ENCODE measurements at places on chromosomes 1 and 21.

DNA sequence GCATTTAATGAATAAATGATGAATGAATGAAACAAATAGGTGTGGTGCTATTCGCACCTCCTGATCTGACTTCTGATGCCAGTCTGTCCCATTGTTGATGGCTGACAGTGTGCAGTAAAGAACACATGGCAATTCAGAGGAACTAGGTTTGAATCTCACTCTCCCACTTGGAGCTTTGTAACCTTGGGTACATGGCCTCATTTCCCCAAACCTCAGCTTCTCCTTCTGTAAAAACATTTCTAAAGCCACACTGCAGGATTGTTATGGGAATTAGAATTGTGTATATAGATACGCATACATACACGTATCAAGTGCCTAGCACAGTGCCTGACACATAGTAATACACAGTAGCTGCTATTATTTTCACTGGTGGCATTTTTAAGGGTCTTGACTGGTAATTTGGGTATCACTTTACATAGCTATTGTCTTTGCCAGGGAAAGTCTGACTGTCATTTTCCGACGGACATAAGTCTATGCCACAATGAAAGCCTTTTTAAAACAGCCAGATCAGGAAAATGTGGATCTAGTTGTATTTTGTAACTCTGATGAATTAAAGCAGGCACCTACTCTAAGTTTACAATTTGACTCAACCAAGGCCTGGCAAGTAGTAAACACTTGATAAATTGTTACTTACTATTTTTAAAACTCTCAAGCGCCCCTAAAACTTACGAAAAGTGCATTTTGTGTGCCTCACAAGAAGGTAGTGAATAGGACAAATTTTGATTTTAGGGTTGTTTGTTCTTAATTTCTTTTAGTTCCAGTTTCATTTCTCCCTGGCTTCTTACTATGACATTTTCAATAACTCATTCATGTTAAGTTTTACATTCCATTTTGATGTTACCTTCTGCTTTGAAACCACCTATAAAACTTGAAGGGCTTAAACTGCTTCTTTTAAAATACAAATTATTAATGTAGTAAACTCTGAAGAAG, 164.4 kb downstream of the SDCCAG8 start:
- no peak for DNase-seq

- no peak for DNase-seq
Measured at GRCh38 chr1:200949626-200950025, 54.9 kb downstream of the INAVA start.

DNA sequence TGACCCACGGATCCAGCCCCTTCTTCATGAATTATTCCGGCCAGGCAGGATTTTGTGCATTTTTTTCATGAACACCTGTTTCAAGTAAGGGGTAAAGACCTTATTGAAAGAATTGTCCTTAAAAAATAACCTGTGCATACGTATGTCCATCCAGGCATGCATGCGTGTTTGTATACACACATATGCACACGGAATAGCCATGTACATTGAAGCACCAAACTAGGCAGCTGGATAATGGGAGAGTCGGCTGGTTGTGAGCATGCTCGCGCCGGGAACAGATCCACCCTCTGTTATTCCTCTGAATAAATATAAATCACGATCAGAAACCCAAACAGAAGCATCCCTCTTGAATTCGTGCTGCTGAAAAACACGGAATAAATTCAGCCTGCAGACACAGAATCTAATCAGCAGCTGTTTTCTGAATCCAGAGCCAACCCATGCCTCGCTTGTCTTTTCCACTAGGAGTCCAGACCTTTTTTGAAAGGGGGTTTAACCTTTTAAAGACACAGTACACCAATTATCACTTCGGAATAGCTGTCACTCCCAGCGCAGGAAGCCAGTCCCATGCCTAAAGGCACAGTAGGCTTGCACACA, at the start of gene HIVEP3:
Gene HIVEP3, minus strand, starts transcription at position 473 of the 594 bp plus-strand sequence.
- peak; percentile 74 for DNase-seq

DNA sequence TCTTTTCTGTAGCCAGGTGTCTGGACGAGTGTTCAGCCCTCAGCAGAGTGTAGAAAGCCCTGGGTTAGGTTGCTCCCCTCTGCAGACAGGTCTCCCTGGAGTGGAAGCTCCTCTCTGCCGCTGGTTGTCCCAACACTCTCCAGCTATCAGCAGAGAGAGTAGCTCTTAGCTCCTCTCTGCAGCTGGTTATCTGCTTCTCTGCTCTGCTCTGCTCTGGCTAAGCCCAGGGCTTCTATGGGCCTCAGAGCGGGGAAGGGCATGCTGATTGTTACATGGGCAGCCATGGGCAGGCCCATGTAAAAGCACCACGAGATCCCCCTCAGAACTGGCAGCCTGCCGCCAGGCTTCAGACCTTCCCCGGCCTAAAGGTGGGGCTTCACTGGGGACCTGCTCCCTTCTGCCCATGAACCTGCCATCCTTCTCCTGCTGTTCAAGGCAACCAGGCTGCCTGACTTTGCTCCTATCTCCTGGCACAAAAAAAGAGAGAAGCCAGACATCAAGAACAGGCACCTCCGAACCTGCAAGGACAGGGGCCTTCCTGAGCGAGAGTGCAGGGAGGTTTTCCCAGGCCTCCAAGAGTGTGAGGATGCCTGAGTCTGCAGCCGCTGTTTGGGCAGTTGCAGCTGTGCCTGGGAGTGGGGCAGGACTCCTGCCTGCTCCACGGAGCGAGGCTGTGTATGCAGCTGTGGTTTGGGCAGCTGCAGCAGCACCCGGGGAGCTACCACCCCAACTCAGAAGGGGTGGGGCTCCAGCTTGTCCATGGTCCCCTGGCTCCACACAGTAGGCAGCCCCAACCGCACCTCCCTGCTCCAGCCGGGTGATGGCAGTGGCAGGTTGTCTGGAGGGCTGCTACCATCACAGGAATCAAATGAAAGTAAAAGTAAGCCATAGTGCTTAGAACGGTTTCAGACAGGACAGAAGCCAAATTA, 973.7 kb downstream of the LTN1 start:
- DNase-seq, result peak; percentile 42

GRCh38 chr1:33143698-33144097, 38.1 kb downstream of the TRIM62 start:
- DNase-seq, result no peak

DNA sequence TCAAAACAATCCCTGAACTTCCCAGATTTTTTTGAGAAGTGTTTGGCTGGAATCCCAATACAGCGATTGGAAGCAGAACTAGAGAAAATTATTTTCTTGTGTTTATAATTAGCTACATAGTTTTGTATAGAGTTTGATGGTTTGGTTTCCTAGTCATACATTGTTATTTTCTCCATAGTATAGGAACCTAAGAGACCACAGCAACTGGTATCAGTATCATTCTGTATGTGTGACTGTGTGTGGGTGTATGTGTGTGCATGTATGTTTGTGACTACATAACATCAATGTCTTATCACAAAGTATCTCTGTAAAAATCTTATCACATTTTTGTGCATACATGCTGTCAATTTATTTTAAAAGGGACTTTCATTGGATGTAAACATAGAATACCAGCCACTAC, 780.5 kb downstream of the MRPL39 start:
- no peak for DNase-seq
